Suppressor macrophage treated with lipopolysaccharide for 4 hours (primary cell): ENCODE measurements at places on chromosomes 12 and 14.

- DNase-seq, result no peak
Measured at GRCh38 chr14:22492622-22493542, 96.1 kb downstream of the DAD1 start.

GRCh38 chr12:130121226-130122000, 40.9 kb upstream of the FZD10 start:
- DNase-seq, result no peak

DNA sequence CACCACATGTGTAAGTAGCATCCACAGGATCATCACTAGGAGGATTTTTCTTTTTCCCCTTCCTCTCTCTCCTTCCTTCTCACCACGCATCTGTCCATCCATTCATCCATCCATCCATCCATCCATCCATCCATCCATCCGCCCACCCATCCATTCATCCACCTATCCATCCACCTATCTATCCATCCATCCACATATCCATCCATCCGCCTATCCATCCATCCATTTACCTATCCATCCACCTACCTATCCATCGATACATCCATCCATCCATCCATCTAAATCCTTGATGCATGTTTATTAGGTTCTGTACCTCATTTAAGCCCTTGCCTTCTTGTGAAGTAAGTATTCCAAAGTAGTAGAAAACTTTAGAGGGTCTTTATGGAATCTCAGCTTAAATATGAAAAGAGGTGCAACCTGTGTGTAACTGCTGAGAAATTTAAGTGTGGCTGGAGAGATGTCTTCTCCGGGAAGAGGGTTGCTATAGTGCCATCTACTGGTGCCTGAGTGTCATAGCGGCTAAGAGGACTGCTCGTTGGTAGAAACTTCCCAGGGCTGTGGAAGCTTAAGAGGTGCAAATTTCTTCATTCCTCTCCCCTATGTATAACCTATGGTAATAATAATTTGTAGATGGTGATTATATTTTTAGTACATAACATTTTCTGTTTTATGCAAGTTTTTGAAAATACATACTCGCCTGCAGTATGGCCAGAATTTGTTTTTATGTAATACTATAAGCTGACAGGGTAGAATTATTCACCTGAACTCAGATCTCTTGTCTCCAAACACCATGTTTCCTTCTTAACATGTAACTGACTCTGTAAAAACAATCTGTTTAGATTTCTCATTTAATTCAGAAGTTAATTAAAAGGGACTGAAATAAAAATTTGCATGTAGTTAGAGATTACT, 46.0 kb downstream of the MYO1H start:
- peak; percentile 67 for DNase-seq

GRCh38 chr12:39675263-39675662, 55.7 kb upstream of the ABCD2 start:
- DNase-seq, result no peak

DNA sequence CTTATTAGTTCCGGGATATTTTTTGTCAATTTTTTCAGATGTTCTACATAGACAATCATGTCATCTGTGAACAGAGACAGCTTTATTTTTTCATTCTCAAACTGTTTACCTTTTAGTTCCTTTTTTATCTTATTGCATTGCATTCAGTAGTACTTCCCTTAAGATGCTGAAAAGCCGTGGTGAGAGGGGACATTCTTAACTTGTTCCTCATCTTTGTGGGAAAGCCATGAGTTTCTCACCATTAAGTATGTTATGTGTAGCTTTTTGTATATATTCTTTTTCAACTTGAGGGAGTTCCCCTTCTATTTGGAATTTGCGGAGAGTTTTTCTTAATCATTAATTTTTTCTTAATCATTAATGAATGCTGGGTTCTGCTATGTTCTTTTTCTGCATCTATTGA, 1727.1 kb upstream of the SEL1L start:
- DNase-seq, result peak; percentile 21

DNA sequence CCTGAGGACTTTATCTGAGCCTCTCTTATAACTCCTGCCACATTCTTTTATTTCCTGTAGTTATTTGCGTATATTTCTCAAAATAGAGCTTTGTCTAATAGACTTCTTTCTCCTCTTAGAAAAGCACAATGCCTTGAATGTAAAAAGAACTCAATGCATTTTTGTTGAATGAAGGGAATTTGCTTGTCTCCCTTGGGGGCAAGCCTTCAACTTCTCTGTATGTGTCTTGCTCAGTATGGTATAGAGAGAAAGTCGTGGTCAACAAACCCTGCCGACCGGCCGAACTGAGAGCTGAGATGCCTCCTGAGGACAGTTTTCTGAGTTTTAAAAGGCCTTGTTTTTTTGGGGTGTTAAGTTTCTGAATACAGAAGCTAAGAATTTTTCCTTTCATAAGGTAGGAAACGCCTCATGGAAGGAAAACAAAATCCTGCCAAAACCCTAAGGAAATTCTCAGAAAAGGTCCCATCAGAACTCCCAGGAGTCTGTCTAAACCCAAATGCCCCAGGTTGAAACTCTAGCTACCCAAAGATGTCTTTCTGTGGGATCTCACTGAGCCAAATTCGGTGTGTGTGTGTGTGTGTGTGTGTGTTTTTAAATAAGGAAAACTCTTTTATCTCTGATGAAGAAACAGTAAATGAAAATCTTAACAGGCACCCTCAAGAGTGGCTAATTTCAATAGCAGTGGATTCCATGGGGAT, 136.6 kb downstream of the C12orf75 start:
- no peak for DNase-seq
